Keratinocyte (primary cell): ENCODE measurements at places on chromosomes 7 and 10. TPM values are rescaled to one million over a fixed set of nuclear protein-coding genes. Genes with fewer than 3 reads are reported as not detected.

DNA sequence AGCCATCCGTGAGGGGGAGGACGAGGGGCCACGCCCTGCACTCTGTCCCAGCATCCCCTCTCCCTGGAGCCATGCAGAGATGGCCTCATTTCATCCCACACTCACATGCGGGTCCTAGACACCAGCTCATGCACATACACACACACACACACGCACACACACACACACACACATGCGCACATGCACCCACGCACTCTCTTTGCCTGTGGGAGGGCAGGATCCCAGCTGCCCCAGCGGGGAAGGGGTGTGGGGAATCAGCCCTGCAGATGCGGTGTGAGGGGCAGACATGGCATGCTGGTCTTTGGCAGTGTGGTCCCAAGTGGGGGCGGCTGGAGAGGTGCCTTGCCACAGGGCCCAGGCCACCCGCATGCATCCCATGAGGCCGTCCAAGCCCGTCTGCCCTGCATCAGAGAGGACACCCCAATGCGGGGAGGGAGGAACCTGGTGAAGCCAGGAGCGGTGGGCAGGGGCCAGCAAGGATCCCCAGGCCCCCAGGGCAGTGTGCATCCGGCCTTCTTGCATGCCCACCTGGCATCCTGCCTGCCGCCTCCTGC lies 68.1 kb downstream of the LHPP start:
- H3K4me3 ChIP-seq: no peak overlapping the region
- no peak overlapping the region for H3K27ac ChIP-seq
- H3K36me3 ChIP-seq: no peaks in the 10 kb centered on the region
- H3K4me1 ChIP-seq: peaks cover 12% of the 10 kb centered on the region
- H3K27me3 ChIP-seq: no peaks in the 10 kb centered on the region
- DNase-seq: no peak

DNA sequence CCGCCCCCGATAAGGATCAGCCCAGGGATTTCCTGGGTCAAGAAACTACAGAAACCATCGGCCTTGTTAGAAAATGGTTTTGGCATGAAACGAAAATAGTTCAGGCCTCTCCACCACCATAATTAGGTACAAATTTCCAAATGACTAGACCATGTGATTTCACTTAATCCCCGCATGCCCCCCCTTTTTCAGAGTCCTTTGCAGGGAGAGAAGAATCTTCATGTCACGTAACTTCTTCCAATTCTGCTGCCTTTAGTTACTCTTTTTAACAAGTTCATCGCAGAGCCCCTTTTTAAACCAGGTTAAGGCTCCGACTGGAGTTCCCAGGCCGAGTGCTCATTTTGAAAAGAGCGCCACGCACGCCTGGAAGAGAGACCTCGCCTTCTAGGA lies 3.4 kb downstream of the PDGFA start:
- peak overlapping the region; percentile 43 for H3K27ac ChIP-seq
- H3K4me3 ChIP-seq: peak overlapping the region; percentile 49
- peaks cover 8% of the 10 kb centered on the region for H3K27me3 ChIP-seq
- peaks cover 5% of the 10 kb centered on the region for H3K36me3 ChIP-seq

GRCh38 chr10:120719333-120719732 lies 131.8 kb upstream of the WDR11 start:
- H3K27ac ChIP-seq: no peak overlapping the region
- no peak for DNase-seq
- no peak overlapping the region for H3K4me3 ChIP-seq
- H3K36me3 ChIP-seq: no peaks in the 10 kb centered on the region
- H3K27me3 ChIP-seq: no peaks in the 10 kb centered on the region

DNA sequence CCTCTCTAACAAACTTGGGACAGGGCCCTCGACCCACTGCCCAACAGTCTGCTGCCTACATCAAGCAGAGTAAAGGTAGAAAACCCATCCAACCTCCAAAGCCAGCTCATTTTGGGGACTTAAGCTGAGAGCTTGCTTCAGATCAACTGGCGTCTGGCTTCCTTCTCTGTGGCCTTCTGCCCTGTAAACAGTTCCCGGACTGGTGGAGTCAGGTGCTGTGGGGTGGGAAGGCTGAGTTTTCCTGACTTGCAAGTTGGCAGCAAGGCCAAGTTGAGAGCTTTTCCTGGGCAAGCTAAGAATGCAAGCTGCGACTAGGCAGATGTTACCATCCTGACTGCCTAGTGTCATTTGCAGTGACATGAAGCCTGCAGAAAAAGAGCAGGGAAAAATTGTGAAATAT lies 3.7 kb downstream of the GALNT17 start:
- no peaks in the 10 kb centered on the region for H3K4me1 ChIP-seq
- no peaks in the 10 kb centered on the region for H3K36me3 ChIP-seq
- H3K4me3 ChIP-seq: no peak overlapping the region
- no peak for DNase-seq
- H3K27ac ChIP-seq: no peak overlapping the region
- peaks cover 16% of the 10 kb centered on the region for H3K27me3 ChIP-seq

- no peaks in the 10 kb centered on the region for H3K4me1 ChIP-seq
- no peaks in the 10 kb centered on the region for H3K36me3 ChIP-seq
- no peaks in the 10 kb centered on the region for H3K27me3 ChIP-seq
- H3K27ac ChIP-seq: no peak overlapping the region
Observed at GRCh38 chr7:50166997-50167965, 74.2 kb upstream of the ZPBP start.

GRCh38 chr10:99869581-99870122 lies 87.2 kb downstream of the ABCC2 start:
- no peaks in the 10 kb centered on the region for H3K36me3 ChIP-seq
- no peak for DNase-seq
- H3K27me3 ChIP-seq: no peaks in the 10 kb centered on the region
- no peaks in the 10 kb centered on the region for H3K4me1 ChIP-seq
- no peak overlapping the region for H3K4me3 ChIP-seq

DNA sequence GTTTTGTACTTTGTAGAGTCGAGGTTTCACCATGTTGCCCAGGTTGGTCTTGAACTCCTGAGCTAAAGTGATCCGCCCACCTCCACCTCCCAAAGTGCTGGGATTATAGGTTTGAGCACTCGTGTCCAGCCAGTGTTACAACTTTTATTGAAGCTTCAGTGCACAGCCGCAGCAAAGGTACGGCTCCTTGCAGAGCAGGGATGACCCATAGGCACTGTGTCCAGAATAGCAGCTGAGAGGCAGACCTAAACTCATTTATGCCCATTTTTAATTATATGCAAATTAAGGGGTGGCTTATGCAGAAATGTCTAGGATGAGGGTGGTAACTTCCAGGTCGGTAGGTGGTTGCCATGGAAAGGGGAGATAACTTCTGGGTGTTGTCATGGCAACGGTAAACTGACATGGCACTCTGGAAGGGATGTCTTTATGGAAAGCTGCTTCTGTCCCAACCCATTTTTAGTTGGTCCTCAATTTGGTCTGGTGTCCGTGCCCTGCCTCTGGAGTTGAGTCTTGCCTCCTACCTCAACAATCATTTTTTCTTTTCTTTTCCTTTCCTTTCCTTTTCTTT lies 22.7 kb downstream of the NYAP1 start:
- no peak for DNase-seq
- H3K36me3 ChIP-seq: no peaks in the 10 kb centered on the region
- peaks cover 10% of the 10 kb centered on the region for H3K4me1 ChIP-seq
- no peak overlapping the region for H3K27ac ChIP-seq
- H3K4me3 ChIP-seq: no peak overlapping the region

Gene HOXA5
- polyA plus RNA-seq: 3.3 to 7.1 TPM (median 4.5 TPM) in 3 replicates

Gene HOXA2
- polyA plus RNA-seq: 0.22 to 1.1 TPM (median 0.71 TPM) in 3 replicates

Gene CDK14
- 3.5 to 4.0 TPM (median 3.7 TPM) in 3 replicates for polyA plus RNA-seq

Gene OR2A1
- not detected in 3 replicates for polyA plus RNA-seq

Gene GRID2IP
- 0.01 to 0.04 TPM (median 0.03 TPM) in 3 replicates for polyA plus RNA-seq
